ENCODE measurements at places on chromosomes 5 and 9. TPM values are rescaled to one million over a fixed set of nuclear protein-coding genes. Genes with fewer than 3 reads are reported as not detected.

- peak; percentile 76 for DNase-seq
Measured at GRCh38 chr5:122170620-122171019, 41.3 kb downstream of the ZNF474 start.

GRCh38 chr5:149790276-149790675 is 60.2 kb downstream of the PPARGC1B start:
- DNase-seq, result no peak

- peak; percentile 15 for DNase-seq
Measured at GRCh38 chr5:141094481-141095262, at the start of gene PCDHB2. TSS of gene PCDHB2 (plus strand) at chr5:141094615. CDS start at chr5:141094791, 176 bp downstream.

DNA sequence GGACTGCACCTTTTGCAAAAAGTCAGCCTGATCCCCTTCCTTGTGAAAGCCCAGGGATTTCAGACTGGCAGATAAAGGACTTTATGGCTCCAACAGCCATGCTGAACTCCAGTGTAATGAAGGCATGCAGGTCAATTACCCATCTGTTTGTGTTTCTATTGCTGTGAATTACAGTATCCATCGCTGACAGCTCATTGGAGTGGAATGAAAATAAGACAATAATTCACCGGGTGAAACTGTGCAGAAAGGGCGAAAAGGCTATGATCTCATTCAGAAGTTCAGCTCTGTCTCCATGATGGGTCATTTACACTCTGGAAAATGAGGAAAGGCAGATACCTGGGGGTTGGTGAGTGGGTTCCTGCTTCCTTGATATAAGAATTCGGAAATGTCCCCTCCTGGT is 148.0 kb downstream of the BRINP1 start:
- no peak for DNase-seq

DNA sequence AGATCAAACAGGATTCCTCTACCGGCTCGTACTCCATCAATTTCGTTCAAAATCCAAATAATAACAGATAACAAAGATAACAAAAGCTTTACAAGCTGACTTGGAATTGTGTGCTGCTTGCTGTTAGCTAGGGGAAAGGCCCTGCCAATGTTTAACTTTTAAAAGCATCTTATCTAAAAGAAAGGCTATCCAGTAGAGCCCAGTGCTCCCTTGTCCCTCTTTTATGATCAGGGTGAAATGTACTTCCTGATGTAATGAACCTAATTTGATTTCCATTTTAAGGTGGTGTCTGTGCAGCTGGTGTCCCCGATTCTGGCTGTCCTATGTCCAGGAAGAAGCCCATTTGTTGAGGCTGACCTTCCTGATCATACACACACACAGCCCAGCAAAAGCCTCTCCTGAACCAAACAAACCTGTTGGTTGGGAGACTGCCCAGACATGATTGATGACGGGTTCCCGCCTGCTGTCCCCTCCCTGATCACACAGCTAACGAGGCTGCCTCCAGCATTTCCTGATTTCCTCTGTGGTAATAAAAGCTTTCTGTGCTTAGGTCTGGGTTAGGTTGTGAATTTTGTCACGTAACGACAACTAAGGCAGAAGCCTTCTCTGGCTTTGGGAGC is 54.1 kb downstream of the PWWP2A start:
- DNase-seq, result peak; percentile 96

The ISL1 gene
- 6.1 TPM for total RNA-seq

The CDH10 gene
- not detected for total RNA-seq

The GIN1 gene
- total RNA-seq, result 6.5 TPM

The IRGM gene
- not detected for total RNA-seq

The SDHA gene
- 136 TPM for total RNA-seq

The B4GALT7 gene
- 35.8 TPM for total RNA-seq
